ENCODE measurements at places on chromosomes 16 and 17.

GRCh38 chr17:5675625-5676421 is 91.5 kb upstream of the NLRP1 start:
- DNase-seq, result no peak

- no peak for DNase-seq
Measured at GRCh38 chr17:47801906-47802305, 19.7 kb downstream of the OSBPL7 start.

DNA sequence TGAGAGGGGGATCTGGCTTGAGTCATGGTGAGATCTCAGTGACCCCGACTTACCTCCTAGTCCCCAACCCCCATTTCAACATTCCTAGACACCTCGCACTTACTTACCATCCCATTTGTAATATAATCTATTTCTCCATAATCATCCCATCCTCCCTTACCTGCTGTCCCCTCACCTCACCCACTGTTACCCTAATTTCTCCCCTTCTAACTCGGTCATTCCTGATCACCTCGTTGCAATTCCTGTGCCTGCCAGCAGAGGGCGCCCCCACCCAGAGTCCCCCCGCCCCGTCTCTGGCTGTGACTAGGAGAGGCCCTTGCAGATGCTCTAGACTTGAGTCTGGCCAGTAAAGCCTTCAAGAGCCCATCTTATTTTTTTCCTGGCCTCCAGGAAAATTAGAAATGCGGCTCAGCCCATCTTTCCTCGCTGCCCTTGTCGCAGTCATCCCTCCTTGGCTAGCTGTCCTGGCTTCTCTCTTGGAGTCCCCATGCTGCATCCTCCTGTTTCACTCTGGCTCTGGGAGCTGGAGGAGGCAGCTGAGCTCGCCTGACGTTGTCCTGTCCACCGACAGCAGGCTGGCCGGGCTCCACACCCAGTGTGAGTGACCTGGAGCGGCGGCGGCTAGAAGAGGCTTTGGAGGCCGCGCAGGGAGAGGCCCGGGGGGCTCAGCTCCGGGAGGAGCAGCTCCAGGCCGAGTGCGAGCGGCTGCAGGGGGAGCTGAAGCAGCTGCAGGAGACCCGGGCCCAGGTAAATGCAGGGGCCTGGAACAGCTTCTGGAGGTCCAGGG is 5.0 kb downstream of the TBKBP1 start:
- DNase-seq, result no peak

DNA sequence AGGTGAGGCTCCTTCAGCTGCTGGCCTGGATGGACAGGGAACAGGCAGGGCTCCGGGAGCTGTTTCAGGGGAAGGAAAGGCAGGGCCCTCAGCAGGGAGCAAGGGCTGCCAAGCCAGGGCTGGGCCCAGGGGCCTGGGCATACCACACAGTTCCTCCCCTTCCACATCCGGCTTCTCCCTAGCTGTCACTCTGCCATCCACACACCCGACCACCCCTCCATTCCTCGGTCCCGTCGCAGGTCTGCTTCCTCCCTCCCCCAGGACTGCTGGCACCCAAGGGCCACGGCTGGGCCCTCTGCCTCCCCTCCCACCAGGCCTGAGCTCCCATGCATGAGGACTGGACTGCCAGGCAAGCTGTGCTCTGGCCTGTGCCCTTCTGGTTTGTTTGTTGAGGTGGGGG is 24.0 kb downstream of the CDIP1 start:
- DNase-seq, result no peak

GRCh38 chr16:87392821-87393679 is 914 bp downstream of the MAP1LC3B start:
- DNase-seq, result no peak

DNA sequence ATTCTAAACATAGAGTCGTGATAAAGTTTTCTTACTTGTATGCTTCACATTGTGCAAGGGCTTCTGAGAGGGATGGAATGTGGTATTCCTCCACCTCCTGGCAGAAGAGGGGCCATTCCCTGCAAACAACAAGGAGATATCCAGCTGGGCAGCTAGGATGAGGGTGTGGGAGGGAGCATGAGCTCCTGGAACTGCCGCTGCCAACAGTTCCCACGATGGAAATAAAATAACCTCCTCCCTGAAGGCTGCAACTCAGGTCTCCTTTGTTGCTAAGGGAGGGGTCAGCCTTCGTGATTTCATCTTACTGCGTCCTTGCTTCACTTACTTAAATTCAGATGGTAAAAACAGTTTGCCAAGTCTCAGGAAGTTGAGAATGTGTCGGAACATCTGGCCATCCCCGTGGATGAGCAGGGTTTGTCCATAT is 15.6 kb downstream of the PLEKHG4 start:
- DNase-seq, result no peak

- DNase-seq, result no peak
Measured at GRCh38 chr17:55334881-55335540, 70.3 kb downstream of the HLF start.

DNA sequence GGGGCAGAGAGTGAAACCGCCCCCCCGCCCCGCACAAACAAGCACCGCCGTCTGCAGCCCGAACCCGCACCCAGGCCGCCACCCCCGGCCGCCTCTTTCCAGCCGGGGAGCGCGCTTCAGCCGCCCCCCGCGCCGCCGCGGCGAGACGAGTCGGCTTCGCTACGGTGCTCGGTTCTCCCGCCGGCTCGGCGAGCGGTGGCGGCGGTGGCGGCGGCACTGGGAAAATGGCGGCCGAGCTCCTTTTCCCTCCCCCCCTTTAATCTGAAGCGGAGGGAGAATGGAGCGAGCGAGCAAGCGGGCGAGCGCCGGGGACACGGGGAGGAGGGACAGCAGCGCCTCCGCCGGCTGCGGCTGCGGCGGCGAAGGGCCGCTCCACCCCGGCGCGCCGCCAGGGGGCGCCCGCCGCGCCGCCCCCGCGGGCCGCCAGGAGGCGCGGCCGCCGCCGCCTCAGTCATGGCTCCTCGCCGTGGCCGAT is at the start of gene KANSL1:
KANSL1 (minus strand) TSS at position 279 of the 475 bp plus-strand sequence. CDS start 21,286 bp downstream, outside the sequence.
- DNase-seq, result peak; percentile 54

GRCh38 chr16:88636488-88637265 is 1.7 kb upstream of the IL17C start:
- no peak for DNase-seq

DNA sequence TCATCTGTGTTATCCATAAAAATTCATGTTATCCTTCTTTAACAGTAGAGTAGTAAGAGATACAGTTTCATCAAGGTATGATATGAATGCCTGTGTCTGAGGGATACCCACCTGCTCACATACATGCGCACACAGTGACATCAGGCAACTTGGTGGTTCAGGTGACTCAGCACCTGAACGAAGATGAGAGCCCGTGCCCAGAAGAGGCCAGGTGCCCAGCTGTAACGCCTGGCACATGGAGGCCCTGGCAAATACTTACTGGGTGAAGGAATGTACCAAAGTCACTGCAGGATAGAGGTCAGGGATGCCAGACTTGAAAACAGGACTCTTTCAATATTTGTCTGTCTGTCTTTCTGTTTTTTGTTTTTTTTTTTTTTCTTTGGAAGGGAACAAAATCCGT is 72.6 kb upstream of the LGALS9 start:
- DNase-seq, result no peak

- DNase-seq, result no peak
Measured at GRCh38 chr16:57611181-57611580, 17.2 kb upstream of the ADGRG1 start.

DNA sequence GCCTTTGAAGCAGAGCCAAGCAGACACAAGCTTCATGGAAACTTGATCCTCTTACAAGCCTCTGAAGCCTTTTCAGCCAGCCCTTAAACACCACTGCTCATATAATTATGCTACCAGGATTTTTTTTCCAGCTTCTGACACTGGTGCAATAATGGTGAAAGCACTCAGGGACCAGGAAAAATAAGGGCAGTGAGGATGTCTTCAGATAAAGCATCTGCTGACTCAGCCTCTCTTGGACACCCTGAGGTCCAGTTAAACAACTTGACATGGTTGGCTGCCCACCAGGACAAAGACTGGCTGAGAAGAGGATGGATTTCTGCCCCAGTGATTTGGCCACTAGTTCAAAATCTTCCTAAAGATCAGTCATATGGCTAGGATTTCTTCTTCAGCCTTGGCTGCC is 124.2 kb upstream of the N4BP1 start:
- no peak for DNase-seq

- DNase-seq, result no peak
Measured at GRCh38 chr16:56451753-56452689, 667 bp downstream of the OGFOD1 start.

- DNase-seq, result peak; percentile 25
Measured at GRCh38 chr17:66676421-66676820, 158.5 kb upstream of the CACNG5 start.

DNA sequence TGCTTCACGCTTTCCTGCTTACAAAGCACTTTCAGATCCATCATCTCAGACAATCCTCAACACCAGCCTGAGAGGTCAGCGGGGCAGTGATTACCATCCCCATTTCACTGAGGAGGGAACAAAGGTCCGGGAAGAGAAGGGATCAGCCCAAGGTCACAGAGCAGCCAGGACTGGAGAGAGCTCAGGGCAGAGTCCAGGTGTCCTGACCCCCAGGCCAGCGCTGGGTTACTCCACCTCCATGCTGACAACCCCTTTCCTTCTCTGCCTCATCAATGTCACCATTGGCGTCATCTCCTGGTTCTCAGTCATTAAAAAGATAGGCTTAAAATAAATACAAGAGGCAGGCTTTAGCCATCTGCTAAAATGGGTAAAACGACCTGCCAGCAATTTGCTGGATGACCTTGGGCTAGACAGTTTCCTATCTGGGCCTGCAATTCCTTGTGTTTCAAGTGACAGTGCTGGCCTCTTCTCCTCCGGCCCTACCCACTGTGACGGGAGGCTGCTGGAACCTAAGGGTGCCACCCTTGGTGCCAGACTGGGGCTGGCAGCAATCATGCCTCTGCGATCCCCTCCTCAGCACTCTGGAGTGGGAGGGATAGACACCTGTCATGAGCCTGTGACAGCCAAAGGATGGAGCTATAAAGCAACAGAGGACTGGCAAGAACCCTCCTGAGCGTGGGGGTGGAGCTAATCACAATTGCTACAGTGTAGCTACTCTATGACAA is 79.5 kb upstream of the CCL1 start:
- DNase-seq, result no peak

- DNase-seq, result no peak
Measured at GRCh38 chr17:45086865-45087503, 25.9 kb downstream of the NMT1 start.

DNA sequence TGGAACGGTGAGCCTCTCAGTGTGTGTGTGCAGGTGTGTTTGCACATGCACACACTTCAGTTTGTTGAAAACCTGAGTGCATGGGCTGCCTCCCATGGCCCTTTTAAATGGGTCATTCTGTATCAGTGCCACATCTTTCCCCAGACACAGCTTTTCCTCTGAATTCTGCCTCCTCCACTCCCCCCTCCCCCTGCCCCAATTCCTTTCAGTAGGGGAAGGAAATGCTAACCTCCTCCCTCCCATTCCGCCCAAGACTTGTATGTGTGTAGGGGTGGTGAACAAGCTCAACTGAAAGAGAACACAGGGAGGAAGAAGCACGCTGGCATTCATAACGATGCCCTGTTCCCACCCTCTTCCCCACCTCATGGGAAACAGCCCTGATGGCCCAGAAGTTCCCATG is 34.3 kb downstream of the C17orf75 start:
- no peak for DNase-seq

- no peak for DNase-seq
Measured at GRCh38 chr16:10076037-10076436, 106.2 kb downstream of the GRIN2A start.

DNA sequence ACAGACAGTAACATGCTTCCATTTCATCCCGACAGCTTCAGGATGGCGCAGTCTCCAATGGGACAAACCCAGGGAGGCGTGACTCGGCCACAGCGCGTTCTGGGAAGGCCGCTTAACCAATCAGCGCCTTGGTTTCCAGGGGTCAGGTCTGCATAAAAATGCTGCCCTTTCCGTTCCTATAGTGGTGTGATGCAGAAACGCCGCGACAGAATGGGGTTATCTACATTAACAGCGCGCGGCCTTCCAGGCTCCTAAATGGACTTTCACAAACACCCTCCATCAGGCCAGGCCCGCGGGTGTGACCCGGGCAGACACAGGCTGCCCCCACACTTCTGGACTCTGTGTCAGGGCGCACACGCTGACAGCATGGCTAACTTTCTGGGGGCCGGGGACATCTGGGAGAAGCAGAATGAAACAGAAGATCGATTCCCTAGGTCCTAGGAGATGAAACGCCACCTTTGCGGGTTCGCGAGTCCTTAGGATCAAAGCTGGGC is 792 bp downstream of the TMEM231 start:
- DNase-seq, result no peak

- no peak for DNase-seq
Measured at GRCh38 chr17:42399948-42400843, 12.0 kb upstream of the STAT3 start.

- no peak for DNase-seq
Measured at GRCh38 chr16:27645396-27645795, 95.5 kb downstream of the KATNIP start.

- DNase-seq, result no peak
Measured at GRCh38 chr17:69704935-69705334, 290.4 kb downstream of the MAP2K6 start.

GRCh38 chr17:18194394-18194793 is 10.8 kb downstream of the ALKBH5 start:
- no peak for DNase-seq

GRCh38 chr17:69012895-69013805 is 47.6 kb downstream of the ABCA9 start:
- DNase-seq, result no peak

DNA sequence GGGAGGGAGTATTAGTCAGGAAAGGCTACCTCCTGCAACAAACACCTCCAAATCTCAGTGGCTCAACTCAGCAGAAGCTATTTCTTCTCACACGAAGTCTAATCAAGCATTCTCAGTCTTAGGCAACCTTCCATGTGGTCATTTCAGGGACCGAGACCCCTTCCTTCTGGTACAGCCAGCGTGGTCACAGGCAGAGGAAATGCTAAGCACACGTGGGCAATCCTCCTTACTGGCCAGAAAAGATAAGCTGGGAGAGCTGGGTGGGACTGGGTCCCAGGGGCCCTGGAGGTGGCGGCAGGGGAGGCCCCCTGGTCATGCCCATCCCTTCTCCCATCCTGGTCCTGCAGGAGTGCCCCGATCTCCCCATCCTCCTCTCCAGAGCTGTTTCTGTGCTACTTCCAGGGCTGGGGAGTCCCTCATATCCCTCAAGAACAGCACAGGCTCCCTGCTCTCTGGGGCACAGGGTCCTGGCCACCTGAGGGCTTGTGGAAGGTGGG is 5.7 kb upstream of the CX3CL1 start:
- DNase-seq, result no peak

DNA sequence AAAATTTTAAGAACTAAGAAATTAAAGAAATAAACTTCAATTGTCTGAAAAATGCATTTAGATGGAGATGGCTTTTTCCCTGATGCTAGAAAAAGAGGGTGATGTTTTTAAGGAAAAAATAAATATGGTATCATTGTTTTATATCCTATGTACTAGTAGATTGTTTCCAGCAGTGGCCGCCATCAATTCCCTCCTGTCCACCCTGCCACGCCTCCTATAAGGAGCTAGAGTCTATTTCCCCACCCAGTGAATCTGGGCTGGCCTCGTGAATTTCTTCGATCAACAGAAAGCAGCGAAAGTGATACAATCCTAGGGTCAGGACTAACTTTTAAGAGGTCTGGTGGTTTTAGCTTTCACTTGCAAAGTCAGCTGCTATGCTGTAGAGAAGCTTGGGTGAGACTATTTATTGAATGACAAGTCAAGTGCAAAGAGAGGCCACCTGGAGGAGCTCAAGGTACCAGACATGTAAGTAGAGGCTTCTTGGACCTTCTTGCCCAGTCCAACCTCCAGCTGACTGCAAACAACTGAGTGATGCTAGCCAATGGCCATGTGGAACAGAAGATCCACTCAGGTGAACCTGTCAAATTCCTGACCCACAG is 80.9 kb upstream of the MTMR4 start:
- DNase-seq, result no peak

Measured in NCI-H1417 treated with DMSO at 0.1 percent for 48 hours (cell line).